CD8-positive, alpha-beta T cell (primary cell): ENCODE measurements at places on chromosomes 5 and 9. TPM values are rescaled to one million over a fixed set of nuclear protein-coding genes. Genes with fewer than 3 reads are reported as not detected.

The STPG3 gene
- total RNA-seq, result 0.30 TPM

The WDR31 gene
- 0.43 TPM for total RNA-seq

The AGGF1 gene
- total RNA-seq, result 14.8 TPM

The BICD2 gene
- total RNA-seq, result 15.1 TPM

The SPAAR gene
- total RNA-seq, result not detected

The PCDHA10 gene
- not detected for total RNA-seq
